GM23248 (cell line): ENCODE measurements at places on chromosomes 2 and 18. TPM values are rescaled to one million over a fixed set of nuclear protein-coding genes. Genes with fewer than 3 reads are reported as not detected.

GRCh38 chr18:23165271-23166068 lies 30.2 kb downstream of the CABLES1 start:
- DNase-seq: no peak

The EVX2 gene
- not detected in 2 replicates for total RNA-seq

GRCh38 chr2:234699456-234699855 lies 202.6 kb upstream of the ARL4C start:
- DNase-seq: no peak

GRCh38 chr2:216013080-216013909 lies at the start of gene MREG:
MREG (minus strand) TSS chr2:216013551; CDS start chr2:216013327, 224 bp downstream.
- peak; percentile 89 for DNase-seq

The HSBP1L1 gene
- total RNA-seq: 6.8 and 17.8 TPM in 2 replicates
